Type B pancreatic cell (in vitro differentiated cells): ENCODE measurements at places on chromosomes 7 and 10. TPM values are rescaled to one million over a fixed set of nuclear protein-coding genes. Genes with fewer than 3 reads are reported as not detected.
A peak's percentile ranks its signal among the peaks of the same experiment; 100 is the strongest.

GRCh38 chr7:5743803-5744202, 37.7 kb downstream of the RNF216 start:
- DNase-seq = no peak
- H3K27me3 ChIP-seq = no peaks in the 10 kb centered on the region
- H3K4me3 ChIP-seq = no peak overlapping the region
- peaks cover 3% of the 10 kb centered on the region for H3K4me1 ChIP-seq
- peaks cover 35% of the 10 kb centered on the region for H3K36me3 ChIP-seq

DNA sequence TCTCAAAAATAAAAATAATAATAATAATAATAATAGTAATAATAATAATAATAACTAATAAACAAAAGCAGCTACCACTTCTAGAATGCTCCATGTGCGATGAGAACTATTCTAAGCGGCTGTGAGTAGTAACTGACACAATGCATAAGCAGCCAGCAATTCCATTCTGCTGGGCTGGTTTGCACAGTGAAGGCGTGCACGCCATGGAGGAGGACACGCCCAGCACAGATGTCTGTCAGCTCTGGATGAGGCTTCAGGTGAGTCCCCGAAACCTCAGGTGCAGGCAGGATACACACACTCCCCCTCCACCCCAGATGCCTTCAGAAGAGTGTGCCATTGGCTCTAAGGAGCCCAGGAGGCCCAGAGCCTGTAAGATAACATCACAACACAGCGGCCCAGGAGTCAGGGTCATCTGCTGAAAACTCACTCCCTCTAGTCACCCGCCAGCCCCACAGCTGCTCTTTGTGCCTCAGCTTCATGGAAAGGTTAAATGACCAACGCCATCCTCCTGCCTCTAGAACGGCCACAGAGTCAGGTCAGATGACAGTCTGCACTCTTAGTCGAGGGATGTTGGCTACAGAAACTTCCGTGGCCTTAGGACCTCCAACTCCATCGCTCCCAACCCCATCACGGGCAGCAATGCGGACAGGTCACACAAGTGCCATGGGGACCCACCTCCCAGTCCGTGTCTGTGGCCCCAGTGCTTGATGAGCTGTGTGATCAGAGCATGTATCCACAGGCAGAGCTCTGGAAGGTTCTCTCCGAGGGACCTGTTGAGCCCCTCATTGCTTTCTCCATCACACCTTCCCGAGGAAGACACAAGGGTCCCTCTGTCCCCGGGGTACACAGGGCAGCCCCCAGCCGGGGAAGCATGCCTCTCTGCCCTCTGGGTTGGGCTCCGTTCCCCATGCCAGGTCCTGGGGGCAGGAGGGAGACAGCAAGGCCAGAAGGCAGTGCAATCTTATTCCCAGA, 103.9 kb downstream of the CTBP2 start:
- H3K27me3 ChIP-seq = no peaks in the 10 kb centered on the region
- peaks cover 29% of the 10 kb centered on the region for H3K36me3 ChIP-seq
- peak overlapping the region; percentile 73 for H3K4me3 ChIP-seq
- no peak for DNase-seq

DNA sequence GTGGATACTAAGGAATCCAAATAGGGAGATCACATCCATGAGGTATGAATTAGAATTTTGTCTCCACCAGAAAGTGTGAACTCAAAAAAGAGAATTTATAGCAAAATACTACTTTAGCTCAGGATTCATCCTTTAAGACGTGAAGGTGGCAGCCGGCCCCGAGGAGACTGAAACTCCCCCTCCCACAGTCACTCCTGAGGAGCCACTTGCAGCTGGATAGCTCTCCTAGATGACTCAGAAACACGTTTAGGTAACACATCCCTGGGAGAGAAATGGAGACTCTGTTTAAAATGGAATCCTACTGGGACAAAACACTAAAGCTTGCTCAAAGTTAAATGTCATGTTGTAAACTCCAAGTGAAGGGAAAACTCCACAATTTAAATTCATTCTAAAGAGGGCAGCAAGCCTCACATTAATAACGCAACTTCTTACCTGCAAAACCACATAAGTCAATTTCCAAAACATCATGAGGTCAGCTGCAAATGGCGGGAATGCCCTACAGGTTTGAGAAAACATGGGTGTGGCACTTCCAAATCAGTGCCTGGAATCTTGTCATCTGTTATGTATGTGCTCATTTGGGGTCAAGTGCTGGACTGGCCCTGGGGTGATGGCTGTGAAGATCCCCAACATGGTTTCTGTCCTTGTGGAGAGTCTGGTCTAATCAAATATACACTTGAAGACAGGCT, 46.2 kb downstream of the ICA1 start:
- H3K4me3 ChIP-seq = peak overlapping the region; percentile 10
- no peaks in the 10 kb centered on the region for H3K27me3 ChIP-seq
- no peaks in the 10 kb centered on the region for H3K36me3 ChIP-seq
- H3K4me1 ChIP-seq = peaks cover 51% of the 10 kb centered on the region
- H3K27ac ChIP-seq = peak overlapping the region; percentile 82
- DNase-seq = no peak

- no peaks in the 10 kb centered on the region for H3K36me3 ChIP-seq
- no peak overlapping the region for H3K27ac ChIP-seq
- no peak for DNase-seq
Measured at GRCh38 chr7:22348379-22348778, 8.6 kb downstream of the RAPGEF5 start.

GRCh38 chr7:93232673-93233018, 480 bp downstream of the VPS50 start:
- H3K4me3 ChIP-seq = peak overlapping the region; percentile 97
- H3K27ac ChIP-seq = peak overlapping the region; percentile 97
- H3K4me1 ChIP-seq = peaks cover 5% of the 10 kb centered on the region
- no peak for DNase-seq
- no peaks in the 10 kb centered on the region for H3K36me3 ChIP-seq

- H3K4me3 ChIP-seq = no peak overlapping the region
- no peaks in the 10 kb centered on the region for H3K4me1 ChIP-seq
- H3K36me3 ChIP-seq = no peaks in the 10 kb centered on the region
- no peak overlapping the region for H3K27ac ChIP-seq
- H3K27me3 ChIP-seq = peaks cover 3% of the 10 kb centered on the region
Measured at GRCh38 chr7:154698726-154699291, 304.1 kb downstream of the PAXIP1 start.

The RADIL gene
- 0.93 and 11.8 TPM in 2 replicates for total RNA-seq

The PON1 gene
- 0.99 and 3.0 TPM in 2 replicates for total RNA-seq

The CHAT gene
- total RNA-seq = 0.34 and 0.62 TPM in 2 replicates

The RRP12 gene
- 34.5 and 41.6 TPM in 2 replicates for total RNA-seq

The PLEKHS1 gene
- total RNA-seq = 0.12 and 0.45 TPM in 2 replicates

The CPN1 gene
- 0.52 TPM in 1 of 2 replicates, not detected in the other for total RNA-seq
